ENCODE measurements at places on chromosomes 5 and 9.
A peak's percentile ranks its signal among the peaks of the same experiment; 100 is the strongest.

DNA sequence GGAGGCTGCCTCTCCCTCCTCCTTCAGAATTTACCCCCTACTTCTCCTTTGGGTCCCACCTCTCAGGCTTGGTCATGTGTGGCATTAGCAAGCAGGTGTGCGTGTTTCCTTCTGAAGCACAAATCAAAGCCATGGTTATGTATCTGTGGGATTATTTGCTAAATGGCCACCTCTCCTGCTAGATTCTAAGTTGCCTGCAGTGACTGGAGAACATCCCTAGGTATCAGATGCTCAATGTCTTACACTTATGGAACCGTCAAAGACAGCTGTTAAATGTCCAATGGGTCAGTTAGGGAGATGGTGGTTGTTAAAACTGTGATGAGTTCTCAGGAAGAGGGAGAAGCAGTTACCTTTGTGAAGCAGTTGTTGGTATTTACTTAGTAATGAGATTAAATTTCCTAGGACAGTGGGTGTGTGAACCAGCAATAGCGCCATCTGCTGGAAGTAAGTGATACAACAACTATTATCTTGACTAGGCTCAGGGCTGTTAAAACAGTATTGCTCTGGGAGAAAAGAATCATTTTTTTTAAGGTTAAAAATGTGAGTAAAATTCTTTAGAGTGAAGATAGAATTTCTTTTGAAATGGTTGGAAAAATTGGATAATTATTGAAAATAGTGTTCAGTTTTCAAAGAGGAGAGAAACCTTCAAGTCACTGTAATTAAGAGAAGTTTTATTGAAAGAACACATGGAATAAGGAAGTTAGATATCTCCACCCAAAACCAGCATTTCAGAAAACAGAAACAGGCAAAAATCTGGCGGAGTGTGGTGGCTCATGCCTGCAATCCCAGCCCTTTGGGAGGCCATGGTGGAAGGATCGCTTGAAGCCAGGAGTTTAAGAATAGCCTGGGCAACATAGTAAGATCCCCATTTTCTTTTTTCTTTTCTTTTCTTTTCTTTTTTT is 71.3 kb downstream of the TMC1 start:
- peak; percentile 60 for DNase-seq

- no peak for DNase-seq
Observed at GRCh38 chr5:149893403-149893931, 51.1 kb downstream of the PDE6A start.

GRCh38 chr9:16371306-16371705 is 499.2 kb downstream of the BNC2 start:
- DNase-seq = no peak

- DNase-seq = no peak
Observed at GRCh38 chr9:18611971-18612370, 138.0 kb downstream of the ADAMTSL1 start.

DNA sequence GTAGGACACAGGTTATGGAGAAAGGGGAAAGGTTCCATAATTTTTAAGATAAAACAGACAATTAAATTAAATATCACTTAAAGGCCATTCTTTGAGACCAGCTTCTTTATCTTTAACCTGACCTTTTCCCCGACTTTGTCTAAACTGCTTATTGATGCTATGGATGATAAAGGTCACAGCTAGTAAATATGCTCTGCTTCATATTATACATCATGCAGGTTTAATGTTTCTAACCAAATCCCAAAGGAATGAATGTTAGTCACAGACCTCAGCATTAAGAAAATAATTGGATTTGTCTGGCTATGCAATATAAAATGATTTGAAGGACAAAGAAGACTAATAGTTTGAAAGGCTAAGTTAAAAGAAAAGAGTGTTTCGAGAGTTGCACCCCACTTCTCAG is 147.6 kb downstream of the ST8SIA4 start:
- DNase-seq = no peak

DNA sequence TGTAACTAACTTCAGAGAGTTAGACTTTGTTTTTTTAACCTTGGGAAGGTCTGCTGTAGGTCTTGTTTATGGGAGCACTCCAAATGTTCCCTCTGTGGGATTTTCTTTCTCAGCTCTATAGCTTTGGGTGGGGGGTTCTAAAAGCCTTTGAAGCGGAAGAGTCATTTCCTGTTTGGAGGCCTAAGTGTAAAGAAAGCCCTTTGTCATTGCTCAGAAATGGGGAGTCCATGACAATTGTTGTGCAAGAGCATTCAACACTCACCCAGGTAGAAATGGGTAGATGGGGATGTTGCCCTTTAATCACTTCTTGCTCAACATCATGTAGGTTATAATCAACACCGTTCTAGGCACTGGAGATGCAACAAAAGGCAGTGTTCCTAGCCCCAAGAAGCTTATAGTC is 30.3 kb upstream of the MAST4 start:
- no peak for DNase-seq

DNA sequence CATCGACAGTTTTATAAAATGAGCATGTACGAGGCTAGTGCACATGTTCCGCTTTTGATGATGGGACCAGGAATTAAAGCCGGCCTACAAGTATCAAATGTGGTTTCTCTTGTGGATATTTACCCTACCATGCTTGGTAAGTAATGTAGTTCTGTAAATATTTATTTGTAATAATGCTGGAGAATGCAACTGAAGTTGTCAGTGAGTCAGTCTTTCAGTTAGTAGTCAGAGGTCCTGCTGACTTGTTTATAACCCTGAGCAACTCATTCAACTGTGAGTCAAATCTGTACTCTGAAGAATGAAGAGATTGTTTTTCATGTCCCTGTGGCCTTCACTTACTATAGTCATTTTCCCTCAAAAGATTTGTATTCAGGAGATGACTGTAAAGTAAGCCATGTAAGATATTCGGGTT is 28.4 kb upstream of the GPR150 start:
- no peak for DNase-seq

DNA sequence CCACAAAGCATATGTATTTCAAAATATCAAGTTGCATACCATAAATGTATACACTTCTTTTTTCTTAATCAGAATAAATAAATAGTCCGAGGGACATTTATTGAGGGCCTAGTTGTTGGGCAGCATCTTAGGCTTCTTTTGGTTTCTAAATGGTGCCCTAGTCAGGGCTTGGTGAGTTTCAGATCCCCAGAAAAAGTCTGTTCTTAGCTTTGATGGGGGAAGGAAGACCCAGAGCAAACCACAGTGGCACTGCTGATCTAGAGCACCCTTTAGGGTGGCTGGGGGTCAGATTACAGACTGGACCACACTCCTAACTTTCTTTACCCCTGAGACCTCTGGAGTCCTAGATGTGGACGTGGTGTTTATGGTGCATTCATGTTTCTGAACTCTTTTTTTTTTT is 97.8 kb downstream of the C9orf152 start:
- no peak for DNase-seq

GRCh38 chr9:6833518-6834192 is 75.9 kb downstream of the KDM4C start:
- DNase-seq = no peak

DNA sequence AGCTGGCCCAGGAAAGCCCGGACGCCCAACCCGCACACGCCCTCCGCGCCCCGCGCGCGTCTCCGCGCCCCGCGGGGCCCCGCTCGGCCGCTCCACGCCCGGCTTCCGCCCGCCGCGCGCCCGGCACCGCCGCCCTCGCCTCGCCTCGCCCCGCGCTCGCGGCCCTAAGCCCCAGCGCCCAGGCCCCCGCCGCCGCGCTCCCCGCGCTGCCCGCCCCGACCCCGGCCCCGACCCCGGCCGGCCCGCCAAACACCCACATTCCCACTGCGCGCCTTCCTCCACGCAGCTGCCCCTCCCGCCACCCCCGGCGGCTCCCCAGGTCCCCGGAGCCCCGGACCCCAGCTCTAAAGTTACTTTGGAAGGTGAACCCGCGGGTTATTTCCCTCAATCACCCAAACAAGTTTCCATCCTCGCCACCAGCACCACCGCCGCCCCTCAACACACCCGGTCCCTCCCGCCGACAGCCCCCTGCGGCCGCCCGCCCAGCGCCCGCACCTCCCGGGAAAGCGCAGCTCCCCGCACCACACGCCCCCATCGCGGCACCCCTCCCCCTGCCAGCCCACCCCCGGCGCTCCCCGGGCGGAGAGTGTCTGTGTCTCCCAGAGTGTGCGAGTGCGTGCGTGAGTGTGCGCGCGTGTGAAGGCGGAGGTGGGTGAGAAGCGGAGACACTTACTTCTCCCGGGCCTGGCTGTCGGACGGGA is 439 bp downstream of the SSBP2 start:
- DNase-seq = peak; percentile 29

- DNase-seq = peak; percentile 78
Observed at GRCh38 chr5:143001764-143002351, 231.7 kb downstream of the ARHGAP26 start.

- no peak for DNase-seq
Observed at GRCh38 chr5:45694255-45694814, 1.8 kb downstream of the HCN1 start.

- DNase-seq = no peak
Observed at GRCh38 chr5:13207112-13207511, 737.4 kb downstream of the DNAH5 start.

GRCh38 chr5:56045469-56045868 is 50.7 kb upstream of the IL6ST start:
- DNase-seq = no peak

GRCh38 chr5:8270246-8270645 is 401.3 kb downstream of the MTRR start:
- no peak for DNase-seq

DNA sequence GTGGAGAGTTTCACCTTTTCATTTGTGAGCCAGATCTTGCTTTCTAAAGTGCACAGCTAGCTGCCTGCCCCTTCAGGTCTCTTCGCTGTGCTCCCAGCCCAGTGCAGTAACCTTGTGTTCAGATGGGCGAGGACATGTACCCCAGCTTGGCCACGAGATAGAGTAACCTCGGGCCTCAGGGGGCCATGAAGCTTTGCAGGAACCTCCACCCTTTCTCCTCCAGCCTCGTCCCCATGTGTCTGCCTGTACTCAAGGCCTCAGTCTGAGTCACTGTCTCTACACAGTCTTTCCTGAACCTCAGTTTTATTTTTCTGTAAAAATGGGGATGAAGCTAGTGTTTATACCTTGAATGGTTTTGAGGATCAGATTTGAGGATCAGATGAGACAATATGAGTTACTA is 37.9 kb downstream of the ERGIC1 start:
- DNase-seq = no peak

- no peak for DNase-seq
Observed at GRCh38 chr9:76906647-76906975, 697 bp upstream of the PRUNE2 start.

DNA sequence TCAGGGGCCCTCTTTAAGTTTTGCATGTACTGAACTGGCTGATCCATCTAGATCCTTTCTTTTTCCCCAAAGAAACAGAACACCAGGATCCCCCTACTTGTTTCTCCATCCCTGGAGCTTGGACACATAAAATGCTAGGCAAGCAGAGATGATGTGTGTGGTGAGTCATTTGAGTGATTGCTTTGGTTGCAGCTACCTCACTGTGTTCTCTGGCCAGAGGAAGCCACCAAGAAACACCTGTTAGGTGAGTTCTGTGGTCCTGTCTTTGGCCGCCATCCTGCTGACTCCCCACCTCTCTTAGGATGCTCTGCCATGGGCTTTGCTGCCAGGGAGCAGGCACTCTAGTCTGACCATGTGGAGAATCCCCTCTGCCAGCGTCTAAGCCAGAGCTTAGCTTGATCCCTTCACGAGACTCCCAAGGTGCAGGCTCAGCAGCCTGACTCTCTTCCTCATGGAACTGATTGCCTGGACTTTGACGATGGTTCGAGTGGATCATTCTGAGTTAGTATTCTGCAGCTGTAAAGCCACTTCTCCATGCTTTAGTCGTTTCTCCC is 27.3 kb upstream of the DENND1A start:
- no peak for DNase-seq

DNA sequence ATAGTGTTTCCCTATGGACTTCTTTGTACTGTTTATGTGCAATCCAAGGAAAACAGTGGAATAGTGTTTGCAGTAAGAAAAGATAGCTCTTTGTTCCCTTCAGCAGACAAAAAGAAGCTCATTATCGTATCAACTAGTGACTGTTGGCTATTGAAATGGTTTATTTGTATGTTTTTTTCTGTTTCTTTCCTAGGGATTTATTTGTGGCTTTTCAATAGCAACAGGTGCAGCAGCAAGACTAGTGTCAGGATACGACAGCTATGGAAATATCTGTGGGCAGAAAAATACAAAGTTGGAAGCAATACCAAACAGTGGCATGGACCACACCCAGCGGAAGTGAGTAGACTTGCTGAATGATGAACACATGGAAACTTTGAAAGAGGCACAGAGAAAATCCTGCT is 65.1 kb downstream of the SLC44A1 start:
- DNase-seq = no peak

All from CD14-positive monocyte (primary cell).